ENCODE measurements at places on chromosomes 4 and X.

DNA sequence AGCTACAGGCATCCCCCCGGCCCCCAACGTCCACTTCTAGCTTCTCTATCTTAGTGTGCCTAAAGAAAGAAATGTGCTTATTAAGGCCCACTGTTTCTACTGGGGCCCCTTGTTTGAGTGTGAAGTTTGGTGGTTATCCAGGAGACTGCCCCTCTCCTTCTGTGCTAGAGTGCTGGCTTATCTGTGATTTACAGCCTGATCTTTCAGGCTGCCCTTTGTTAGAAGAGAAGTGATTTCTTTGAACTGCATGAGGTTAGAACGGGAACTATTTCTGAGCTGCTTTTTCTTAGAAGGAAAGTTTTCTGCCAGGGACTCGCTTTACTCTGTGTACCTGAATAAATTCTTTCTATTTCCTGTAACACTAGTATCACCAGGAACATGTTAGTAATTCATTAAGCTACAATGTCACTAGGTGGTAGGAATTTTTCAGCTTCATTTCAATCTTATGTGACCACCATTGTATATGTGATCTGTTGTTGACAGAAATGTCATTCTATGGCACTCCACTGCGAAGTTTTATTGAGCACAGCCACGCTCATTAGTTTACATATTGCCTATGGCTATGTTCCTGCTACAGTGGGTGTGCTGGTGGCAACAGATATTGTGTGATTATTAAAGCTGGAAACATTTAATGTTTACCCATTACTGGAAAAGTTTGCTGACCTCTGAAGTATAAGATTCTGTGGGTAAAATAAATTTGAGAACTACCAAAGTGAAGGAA, 193.8 kb upstream of the CXorf51B start:
- DNase-seq = no peak

DNA sequence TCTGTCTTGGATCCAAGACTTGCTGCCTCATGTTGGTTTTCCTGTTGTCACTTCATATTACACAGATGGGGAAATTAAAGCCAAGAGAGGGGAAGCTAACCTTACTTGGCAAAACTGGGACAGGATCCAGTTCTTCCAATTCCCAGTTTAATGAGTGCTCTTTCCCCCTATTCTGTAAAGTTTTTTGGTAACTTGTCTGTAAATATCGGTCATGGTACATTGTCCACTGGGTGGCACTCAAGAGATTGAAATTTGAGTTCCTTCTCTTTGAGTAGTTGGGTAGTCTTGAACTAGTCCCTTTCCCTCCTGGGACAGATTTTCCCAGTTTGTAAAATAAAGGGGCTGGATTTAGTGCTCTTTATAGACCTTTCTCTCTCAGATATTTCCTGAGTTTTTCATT, 12.4 kb upstream of the EOLA2 start:
- peak; percentile 38 for DNase-seq

- peak; percentile 48 for DNase-seq
These were observed at the start of gene CLOCK for GRCh38 chr4:55546756-55547465. Gene CLOCK, minus strand, starts transcription at chr4:55546909. Its CDS starts 64,124 bp downstream, at chr4:55482785.

GRCh38 chr4:157727163-157727562, 445.7 kb downstream of the GASK1B start:
- DNase-seq = no peak

DNA sequence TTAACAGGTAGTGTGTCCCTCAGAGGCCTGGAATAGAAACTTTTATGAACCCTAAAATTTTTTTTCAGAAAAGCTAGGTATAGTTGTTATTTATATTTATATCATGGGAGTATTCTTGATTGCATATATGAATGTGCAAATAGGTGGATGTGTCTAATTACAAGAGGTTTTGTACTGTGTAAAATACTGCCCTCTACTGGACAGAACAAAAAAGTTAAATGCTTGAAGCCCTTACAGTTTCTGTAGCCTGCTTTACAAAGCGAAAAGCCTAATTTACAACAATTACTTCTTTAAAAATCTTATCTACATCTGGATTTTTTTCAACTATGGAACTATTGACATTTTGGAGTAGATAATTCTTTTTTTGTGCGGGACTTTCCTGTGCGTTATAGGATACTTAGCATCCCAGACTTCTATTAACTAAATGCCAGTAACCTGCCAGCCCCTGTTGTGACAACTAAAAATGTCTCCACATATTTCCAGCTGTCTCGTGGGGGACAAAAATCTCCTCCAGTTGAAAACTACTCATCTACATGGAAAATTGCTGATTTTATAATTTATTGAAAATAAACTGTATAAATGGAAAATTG, 35.1 kb downstream of the ENPEP start:
- DNase-seq = no peak

DNA sequence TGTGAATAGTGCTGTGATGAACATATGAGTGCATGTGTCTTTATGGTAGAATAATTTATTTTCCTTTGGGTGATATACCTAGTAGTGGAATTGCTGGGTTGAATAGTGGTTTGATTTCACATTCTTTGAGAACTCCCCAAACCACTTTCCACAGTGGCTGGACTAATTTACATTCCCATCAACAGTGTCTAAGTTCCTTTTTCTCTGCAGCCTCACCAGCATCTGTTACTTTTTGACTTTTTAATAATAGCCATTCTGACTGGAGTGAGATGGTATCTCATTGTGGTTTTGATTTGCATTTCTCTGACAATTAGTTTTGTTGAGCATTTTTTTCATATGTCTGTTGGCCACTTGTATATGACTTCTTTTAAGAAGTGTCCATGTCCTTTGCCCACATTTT, 29.1 kb downstream of the JADE3 start:
- no peak for DNase-seq

- DNase-seq = no peak
These were observed 3.8 kb downstream of the CHST7 start for GRCh38 chrX:46577221-46578005.

DNA sequence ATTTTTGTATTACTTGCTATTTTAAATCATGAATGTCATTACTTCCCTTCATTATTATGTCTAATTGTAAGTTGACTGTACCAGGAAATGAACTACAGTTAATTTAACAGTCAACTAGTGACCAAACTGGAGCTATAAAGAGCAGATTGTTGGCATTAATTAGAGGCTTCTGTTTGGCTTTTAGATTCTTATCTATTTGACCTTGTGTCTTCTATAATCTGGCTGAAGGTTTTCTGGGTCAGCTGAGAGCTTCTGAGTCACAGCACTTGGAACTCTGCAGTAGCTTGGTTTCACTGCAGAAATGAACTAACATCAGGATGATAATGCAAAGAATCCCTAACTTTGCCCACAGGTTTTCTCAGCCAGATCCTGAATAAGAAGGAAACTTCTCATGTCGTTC, 169.2 kb upstream of the LEF1 start:
- DNase-seq = no peak

GRCh38 chr4:81555489-81555888, 83.8 kb upstream of the RASGEF1B start:
- no peak for DNase-seq

- no peak for DNase-seq
These were observed 379.5 kb upstream of the FGF13 start for GRCh38 chrX:139091066-139091465.

DNA sequence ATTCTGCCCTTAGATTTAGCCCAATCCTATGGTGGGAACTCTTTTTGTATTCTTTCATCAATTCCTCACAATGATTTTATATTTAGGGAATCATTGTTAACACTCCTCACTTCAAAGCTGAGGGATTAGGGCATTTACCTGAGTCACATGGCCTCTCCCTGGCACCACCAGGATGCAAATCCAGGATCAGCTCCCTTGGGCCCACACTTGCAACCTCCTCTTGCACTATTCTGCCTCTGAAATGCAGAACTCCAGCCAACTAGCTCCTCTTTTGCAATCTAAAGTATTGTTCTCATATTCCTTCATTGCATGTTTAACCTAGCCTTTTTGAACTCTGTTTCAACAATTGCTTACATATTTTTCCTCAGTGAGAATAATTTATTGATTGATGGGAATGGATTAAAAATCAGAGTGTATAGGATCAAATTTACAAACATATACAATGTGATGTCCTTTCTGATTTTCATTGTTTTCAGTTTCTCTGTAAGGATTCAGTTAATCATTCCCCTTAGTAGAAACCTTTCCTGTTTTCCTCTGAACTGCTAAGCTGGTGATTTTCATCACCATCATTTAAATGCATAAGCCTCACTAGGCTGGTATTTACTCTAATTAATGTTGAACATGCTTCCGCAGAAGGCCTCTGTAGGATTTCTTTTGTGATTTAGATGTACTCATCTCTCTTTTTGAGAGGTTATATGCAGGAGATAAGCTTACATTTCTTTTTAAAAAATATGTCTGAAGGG, 3.3 kb upstream of the RELL1 start:
- DNase-seq = no peak

- DNase-seq = no peak
These were observed 149.2 kb downstream of the PTTG2 start for GRCh38 chr4:38109370-38109769.

DNA sequence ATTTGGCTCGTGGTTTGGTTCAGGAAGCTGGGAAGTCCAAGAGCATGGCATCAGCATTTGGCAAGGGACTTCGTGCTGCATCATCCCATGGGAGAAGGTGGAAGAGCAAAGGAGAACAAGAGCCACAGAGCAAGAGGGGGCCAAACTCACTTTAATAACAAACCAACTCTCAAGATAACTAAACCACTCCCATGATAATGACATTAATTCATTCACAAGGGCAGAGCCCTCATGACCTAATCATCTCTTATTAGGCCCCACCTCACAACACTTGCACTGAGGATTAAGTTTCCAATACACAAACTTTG, 113.4 kb upstream of the ATXN3L start:
- no peak for DNase-seq

- DNase-seq = no peak
These were observed 13.0 kb downstream of the USP46 start for GRCh38 chr4:52646096-52646495.

DNA sequence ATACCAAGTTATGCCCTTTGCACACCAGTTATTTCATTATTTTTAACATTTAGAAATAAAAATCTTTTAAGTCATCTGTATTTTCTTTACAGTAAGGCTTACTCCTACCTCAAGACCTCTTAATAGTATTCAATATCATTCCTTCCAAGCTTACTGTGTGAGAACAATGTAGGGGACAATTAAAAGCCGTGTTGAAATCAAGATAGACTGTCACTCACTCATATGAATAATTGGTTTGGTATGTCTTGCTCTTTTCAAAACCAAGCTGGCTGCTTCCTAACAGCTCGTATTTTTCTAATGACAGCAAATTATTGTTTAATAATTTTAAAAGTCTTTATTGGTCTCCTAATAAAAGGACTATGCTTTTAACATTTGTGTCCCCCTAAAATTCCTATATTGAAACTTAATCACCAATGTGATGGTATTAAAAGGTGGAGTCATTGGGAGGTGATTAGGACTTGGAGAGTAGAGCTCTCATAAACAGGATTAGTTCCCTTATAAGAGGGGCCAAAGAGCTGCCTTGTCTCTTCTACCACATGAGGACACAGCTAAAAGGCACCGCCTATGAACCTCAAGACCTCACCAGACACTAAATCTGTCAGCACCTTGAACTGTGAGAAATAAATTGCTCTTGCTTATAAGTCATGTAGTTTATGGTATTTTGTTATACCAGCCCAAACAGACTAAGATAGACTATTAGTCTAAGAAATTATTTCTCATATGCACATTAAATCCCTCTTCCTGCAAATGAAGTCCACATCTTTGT, 4.1 kb downstream of the ABCB7 start:
- DNase-seq = no peak

GRCh38 chrX:118839334-118839958, 15.8 kb downstream of the ZCCHC12 start:
- no peak for DNase-seq

GRCh38 chr4:10088135-10089010, 28.2 kb downstream of the WDR1 start:
- DNase-seq = no peak

- DNase-seq = peak; percentile 15
These were observed 42.4 kb downstream of the DCUN1D4 start for GRCh38 chr4:51885363-51885762.

GRCh38 chr4:40316333-40316781, 18.8 kb upstream of the CHRNA9 start:
- peak; percentile 65 for DNase-seq

- DNase-seq = no peak
These were observed 12.9 kb downstream of the PDLIM3 start for GRCh38 chr4:185522451-185522850.

All from HFF-Myc (cell line).